Regular cardiac myocyte (primary cell): ENCODE measurements at places on chromosomes 4 and X. TPM values are rescaled to one million over a fixed set of nuclear protein-coding genes. Genes with fewer than 3 reads are reported as not detected.

Gene MAP7D2
- total RNA-seq, result 0.38 and 0.56 TPM in 2 replicates

Gene BDH2
- 33.5 and 73.6 TPM in 2 replicates for total RNA-seq

Gene GABRA4
- under 0.01 TPM in 1 of 2 replicates, not detected in the other for total RNA-seq

Gene CSAG1
- not detected in 2 replicates for total RNA-seq

Gene CLIC2
- under 0.01 and 0.85 TPM in 2 replicates for total RNA-seq

Gene HTN1
- total RNA-seq, result not detected in 2 replicates

Gene POLN
- 3.6 and 6.2 TPM in 2 replicates for total RNA-seq

Gene REELD1
- not detected in 2 replicates for total RNA-seq

Gene HPSE
- 0.56 and 0.58 TPM in 2 replicates for total RNA-seq

Gene DAPP1
- total RNA-seq, result not detected in 2 replicates

Gene RS1
- not detected in 2 replicates for total RNA-seq

Gene TEX13D
- not detected in 2 replicates for total RNA-seq

Gene GPR50
- total RNA-seq, result not detected in 2 replicates

Gene TCEAL7
- total RNA-seq, result 36.2 and 58.9 TPM in 2 replicates

Gene INTU
- total RNA-seq, result 3.1 and 11.8 TPM in 2 replicates

Gene RBM10
- total RNA-seq, result 39.7 and 73.2 TPM in 2 replicates

Gene GNPDA2
- 17.6 and 26.5 TPM in 2 replicates for total RNA-seq

Gene CENPVL2
- total RNA-seq, result not detected in 2 replicates

Gene CXCL10
- under 0.01 and 0.28 TPM in 2 replicates for total RNA-seq

Gene AMBN
- total RNA-seq, result not detected in 2 replicates
